Activated CD4-positive, alpha-beta T cell treated with anti-CD3 and anti-CD28 coated beads, Interleukin-10, Interleukin-2, amounts not matched to agents 100 ng/mL and 50 ng/mL, durations not matched to agents 16 hours and 8 hours (primary cell): ENCODE measurements at places on chromosomes 12 and 14.

- no peak for DNase-seq
Measured at GRCh38 chr12:129687731-129688130, 216.1 kb downstream of the TMEM132D start.

DNA sequence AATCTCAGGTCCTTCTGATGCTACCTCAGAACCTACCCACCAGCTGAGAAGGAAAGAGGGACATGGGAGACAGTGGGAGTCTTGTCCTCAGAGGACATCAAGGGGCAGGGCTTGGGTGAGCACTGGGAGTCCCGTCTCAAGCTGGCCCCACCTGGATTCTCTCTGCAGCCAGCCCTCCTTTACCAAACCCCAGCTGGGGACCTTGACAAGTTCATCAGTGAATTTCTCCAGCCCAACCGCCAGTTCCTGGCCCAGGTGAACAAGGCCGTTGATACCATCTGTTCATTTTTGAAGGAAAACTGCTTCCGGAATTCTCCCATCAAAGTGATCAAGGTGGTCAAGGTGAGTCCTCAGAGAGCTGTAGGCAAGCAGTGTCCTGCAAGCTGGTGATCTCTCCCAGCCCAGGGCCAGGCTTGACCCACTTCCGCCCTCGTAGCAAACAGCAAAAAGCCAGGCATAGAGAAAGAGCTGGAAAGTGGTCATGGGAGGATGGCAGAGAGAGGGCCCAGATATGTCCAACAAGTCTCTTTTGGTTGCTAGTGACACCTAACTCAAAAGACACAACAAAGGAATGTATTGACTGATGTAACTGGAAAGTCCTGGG, 14.2 kb upstream of the OAS2 start:
- DNase-seq = no peak

DNA sequence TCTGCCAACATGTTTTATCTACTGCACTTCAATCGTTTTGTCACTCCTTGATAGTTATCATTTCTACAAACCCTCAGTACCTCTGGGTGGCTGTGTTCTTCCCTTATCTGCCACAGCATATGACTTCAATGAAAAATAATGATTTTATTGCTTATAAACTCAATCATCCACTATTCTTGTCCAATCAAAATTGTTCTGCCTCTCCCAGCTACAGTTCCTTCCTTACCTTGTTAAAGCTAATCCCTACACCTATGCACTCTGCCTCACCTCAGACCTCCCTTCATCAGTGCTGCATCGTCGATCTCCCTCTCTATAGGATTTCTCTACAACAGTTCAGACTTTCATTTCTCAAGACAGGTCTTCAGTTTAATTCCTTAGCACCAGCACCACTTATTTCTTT, 58.8 kb downstream of the ERGIC2 start:
- DNase-seq = no peak

- no peak for DNase-seq
Measured at GRCh38 chr12:32151086-32151485, 44.4 kb downstream of the BICD1 start.

DNA sequence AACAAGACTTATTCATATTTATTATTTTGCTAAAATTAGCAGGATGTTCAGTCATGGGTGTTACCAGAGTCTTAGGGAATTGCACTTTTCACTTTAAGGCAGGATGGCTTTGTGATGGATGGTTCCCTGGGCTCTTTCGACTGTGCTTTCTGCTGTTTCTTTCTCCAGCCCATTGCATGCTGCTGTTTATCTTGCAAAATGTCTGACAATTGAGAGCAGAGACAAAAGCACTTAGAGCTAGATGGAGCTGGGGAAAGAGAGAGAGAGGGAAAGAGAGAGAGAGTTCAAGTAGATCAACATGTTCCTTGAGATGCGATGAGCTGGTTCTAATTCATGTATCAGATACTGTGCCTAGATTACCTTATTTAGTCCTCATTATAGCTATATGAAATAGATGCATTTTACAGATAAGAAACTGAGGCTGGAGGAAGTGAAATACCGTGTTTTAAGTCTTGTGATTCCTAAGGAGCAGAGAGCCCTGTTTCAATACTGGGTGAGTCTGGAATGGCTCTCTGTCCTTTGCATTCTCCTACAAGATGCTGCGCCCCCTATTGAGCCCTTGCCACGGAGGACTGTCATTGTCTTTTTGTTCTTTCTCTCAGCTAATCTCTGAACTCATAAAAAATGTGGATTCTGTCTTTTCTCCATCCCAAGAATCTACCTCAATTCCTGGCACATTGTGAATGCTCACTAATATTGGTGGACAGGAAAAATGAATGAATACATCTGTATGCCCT, 227.9 kb downstream of the ALG10B start:
- DNase-seq = no peak

- DNase-seq = peak; percentile 0
Measured at GRCh38 chr14:31842899-31843298, 234.2 kb upstream of the ARHGAP5 start.

- DNase-seq = no peak
Measured at GRCh38 chr14:34502001-34502400, 37.5 kb downstream of the EAPP start.

GRCh38 chr14:81324011-81324410, 76.1 kb downstream of the STON2 start:
- no peak for DNase-seq

- no peak for DNase-seq
Measured at GRCh38 chr14:101009531-101009930, 106.0 kb upstream of the RTL1 start.

- DNase-seq = no peak
Measured at GRCh38 chr14:24113379-24113800, 1.2 kb upstream of the DCAF11 start.

DNA sequence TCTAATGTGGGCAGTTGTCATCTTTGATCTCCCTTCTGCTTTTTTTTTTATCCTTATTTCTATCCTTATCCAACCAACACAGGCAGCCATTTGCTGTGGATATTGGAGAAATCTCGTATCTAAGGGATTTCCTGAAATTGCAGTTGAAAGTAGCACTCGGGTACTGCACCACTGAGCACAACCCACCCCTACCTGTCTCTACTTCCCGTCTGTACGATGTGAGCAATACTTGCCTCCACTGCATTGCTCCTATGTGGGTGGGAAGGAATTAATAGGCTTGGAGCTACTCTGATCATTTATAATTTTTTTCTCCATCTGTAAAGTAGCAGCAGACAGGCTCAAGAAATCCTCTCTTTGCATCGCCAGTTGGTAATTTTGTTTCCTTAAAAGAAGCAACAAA, 300.4 kb downstream of the SNAPC1 start:
- no peak for DNase-seq

GRCh38 chr12:131928080-131928710, 881 bp upstream of the PUS1 start:
- peak; percentile 50 for DNase-seq

DNA sequence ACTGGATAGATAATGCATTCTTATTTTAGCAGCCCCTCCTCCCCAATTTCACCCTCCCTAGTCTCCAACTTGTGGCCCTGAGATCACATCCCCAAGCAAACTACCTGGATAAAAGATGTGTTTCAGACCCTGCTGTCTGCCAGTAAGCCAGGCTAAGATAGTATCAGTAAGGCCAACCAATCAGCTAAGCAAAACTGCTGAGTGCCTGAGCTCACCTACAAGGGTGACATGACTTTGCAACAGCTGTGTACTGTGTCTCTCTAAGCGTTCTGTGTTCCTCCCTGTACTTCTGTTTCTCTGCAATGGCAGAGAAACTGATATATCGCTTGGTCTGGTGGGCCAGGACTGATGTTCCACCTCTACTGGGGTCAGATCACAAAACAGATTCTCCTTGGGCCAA, 224.9 kb downstream of the BTG1 start:
- DNase-seq = no peak

GRCh38 chr12:119682639-119683252, 14.8 kb downstream of the PRKAB1 start:
- no peak for DNase-seq

DNA sequence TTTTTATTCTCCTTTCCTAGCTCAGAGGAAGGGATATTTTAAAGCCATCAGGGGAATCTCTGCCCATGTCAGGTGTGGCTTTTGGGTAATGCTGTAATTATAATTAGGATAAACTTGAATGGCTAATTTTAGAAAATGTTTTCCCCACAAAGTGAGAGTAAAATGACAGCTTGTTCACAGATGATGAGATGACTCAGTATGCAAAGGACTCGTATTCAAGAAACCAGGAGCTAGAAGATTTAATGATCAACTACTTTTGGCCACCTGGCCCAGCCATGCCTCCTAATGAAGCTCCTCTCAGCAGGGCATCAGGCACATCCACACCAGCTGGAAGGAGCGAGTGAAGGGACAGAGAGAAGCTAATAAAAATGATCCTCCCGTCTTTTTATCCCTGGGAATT, 29.0 kb upstream of the PLEKHG7 start:
- no peak for DNase-seq

DNA sequence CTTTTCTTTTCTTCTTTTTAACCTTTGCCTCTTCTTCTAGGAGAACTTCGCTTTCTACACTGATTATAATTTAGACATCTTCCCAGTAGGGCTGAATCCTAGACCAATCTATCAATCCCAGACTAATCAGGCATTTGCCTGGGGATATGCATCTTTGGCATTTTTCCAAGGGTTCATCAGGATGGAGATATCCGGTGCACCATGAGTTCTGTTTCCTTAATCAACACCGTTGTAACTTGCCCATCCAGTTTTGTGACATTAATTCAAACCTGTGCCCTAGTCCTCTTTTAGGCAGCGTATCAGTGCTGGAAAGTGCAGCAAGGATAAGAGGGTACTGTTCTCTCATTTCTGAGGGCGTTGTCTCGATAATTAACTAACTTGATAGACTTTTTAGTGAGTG, 617 bp upstream of the MGP start:
- DNase-seq = no peak

DNA sequence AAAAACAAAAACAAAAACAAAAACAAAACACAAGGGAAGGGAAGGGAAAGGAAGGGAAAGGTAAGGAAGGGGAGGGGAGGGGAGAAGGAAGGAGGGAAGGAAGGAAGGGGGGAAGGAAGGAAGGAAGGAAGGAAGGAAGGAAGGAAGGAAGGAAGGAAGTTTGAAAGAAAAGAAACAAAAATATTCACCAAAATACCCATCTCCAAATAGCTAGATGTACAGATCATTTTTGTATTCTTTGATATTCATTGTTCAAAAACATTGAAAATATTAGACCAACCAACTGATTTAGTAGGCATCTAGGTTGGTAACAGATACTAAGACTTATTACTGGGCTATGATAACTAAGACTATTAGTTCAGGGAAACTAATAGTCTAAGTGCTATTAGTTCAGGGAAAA, 39.1 kb upstream of the USP15 start:
- no peak for DNase-seq

DNA sequence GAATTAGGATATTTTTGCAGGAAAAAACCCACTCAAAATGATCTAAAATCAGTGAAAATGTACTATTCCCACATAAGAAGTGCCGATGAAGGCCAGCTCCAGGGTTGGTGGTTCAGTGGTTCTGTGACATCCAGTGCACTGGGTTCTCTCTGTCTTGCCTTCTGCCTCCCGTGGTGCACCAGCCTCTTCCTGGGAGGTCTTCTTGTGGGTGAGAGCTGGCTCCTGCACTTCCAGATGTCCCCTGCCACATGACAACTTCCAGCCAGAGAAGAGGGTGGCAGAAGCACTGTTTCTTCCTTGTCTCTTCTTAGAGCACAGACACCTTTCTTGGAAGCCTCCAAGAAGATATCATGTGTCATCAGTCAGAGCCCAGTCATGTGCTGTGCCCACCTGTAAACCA, 170.9 kb downstream of the PELI2 start:
- DNase-seq = no peak

DNA sequence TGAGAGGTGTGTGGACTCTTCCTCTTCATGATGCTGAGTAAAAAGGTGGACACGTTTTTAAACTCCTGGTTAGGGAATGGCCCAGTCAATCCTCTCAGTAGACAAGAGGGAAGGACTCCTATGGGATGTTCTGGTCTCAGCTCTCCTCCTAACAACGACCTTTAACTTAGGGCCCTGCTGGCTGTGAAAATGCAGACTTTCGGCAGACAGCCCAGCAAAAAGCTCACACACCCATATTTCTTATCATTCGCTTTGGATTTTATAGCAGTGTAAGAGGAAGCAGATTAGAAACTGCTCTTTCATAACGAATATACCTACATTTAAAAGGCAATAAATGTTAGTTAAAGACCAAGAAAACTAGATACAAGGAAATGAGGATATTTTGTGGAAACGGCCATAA, 18.0 kb upstream of the YARS2 start:
- DNase-seq = no peak
